ENCODE measurements at places on chromosomes 11 and 22.
A peak's percentile ranks its signal among the peaks of the same experiment; 100 is the strongest.

DNA sequence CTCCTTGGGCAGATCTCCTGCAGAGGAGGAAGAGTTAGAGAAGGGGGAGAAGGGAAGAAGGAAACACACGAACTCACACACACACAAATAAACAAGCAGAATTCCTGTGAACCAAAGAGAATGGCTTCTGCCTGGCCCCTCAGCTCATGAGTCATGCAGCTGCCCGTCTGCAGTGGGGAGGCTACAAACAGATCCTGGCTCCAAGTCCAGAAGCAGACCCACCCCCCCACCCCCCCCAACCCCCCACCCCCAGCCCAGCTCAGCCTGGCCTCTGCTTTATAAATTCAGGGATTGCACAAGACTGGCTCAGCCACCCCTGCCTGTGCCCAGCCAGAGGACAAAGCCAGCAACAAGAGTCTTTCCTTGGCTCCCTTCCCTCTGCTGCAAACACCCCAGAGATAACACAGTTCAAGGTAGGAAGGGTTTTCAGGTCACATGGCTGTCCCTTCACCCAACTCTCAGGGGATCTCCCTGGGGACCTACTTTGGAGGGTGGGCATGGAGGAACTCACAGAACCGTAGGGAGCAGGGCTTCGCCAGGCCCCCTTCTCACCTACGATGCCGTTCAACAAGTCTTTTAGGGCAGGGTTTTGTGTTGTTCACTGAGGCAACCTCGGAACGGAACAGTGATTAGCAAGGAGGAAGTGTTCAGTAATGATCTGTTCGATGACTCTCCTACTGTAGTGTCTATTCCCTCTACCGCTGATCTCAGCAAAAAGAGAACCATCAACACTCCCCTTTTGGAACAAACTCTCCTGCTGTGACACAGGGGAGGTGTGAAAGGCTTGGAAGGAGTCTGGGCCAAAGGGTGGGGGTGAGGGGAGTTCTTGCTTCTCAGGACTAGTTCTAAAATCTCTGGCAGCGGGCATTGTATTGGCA is 35.5 kb downstream of the RPL27A start:
- H3K27me3 ChIP-seq: no peaks in the 10 kb centered on the region
- H3K36me3 ChIP-seq: no peaks in the 10 kb centered on the region

DNA sequence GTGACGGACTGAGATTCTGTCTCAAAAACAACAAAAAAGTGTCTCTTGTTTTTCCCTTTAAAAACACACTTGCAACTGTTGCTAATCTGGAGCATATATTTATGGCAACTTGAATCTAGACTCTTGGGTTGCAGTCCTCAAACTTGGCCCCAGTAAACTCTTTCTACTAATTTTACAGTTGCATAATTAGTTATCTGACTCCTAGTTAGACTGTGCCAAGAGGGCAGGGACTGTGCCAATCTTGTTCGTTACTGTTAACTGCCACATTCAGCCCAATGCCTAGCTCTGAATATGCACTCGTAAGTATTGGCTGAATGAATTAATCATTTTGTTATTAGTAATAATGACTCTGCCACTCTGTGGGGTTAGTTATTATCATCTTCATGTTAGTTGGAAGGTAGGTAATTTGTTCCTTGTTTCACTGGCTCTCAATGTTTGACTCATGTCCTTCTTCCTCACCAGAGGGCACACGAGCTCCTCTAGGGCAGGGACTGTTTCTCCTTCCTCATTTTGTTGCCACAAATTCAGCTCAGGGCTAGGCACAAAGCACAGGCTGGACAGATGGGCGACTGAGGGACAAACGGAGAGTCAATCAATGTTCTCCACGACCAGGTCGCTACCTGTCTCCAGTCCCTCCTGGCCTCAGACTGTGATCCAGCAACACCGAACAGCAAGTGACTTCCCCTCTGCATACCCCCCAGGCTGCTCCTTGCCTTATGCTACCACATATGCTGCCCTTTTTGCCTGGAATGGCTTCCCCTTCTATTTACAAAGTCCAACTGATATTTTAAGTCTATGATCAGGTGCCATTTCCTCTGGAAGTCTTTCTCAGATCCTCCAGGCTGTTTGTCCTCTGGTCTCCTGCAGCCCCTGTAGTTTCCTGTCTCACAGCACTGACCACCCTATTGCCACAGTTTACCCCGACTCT is 9.0 kb downstream of the CLPB start:
- no peak overlapping the region for H3K27ac ChIP-seq
- H3K4me1 ChIP-seq: peaks cover 12% of the 10 kb centered on the region
- no peak for DNase-seq
- no peak overlapping the region for H3K4me3 ChIP-seq
- H3K27me3 ChIP-seq: no peaks in the 10 kb centered on the region

DNA sequence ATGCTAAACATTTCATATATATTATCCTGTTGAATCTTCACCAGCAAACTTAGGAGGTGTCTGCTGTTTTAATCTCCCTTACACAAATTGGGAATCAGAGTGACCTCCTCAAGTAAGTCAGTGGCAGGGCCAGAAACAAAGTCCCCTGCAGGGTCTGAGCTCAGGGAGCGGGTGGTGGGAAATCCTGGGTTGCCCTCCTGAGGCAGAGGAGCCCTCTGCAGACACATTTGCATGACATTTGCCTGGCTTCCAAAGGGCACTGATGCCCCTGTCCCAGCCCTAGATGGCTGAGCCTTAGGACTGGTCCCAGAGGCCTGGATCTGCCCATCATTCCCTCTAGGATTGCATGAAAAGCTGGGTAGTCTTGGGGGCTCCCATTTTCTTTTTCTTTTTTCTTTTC is 2.1 kb upstream of the INPP5J start:
- no peaks in the 10 kb centered on the region for H3K36me3 ChIP-seq
- H3K4me1 ChIP-seq: no peaks in the 10 kb centered on the region
- H3K27me3 ChIP-seq: no peaks in the 10 kb centered on the region
- no peak overlapping the region for H3K4me3 ChIP-seq

- H3K36me3 ChIP-seq: peaks cover 3% of the 10 kb centered on the region
- peak within 1 kb of the TSS; percentile 79 for H3K4me3 ChIP-seq
Observed at GRCh38 chr22:26589845-26590736, at the start of gene TPST2. TSS of gene TPST2 (minus strand) at chr22:26590132. CDS start at chr22:26541630, 48,502 bp downstream.

DNA sequence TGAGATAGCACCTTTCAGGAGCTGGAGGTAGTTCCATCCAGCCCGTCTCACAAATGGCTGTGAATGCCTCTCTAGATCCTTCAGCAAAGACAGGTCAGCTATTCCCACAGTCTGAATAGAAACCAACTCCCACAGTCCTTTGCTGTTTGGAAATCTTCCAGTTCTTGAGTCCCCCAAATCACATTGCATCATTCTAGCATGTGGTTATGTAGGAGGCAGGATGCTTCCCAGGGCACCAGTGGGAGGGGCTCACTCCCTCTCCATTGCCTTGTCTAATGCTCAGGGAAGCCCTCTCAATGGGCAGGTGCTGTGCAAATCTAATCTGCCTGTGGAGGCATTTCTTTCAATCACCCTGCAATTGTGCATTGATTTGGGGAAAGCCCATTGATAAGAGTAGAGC is 14.6 kb downstream of the NAV2 start:
- H3K4me3 ChIP-seq: no peak overlapping the region
- no peaks in the 10 kb centered on the region for H3K27me3 ChIP-seq
- no peak overlapping the region for H3K27ac ChIP-seq
- DNase-seq: no peak

DNA sequence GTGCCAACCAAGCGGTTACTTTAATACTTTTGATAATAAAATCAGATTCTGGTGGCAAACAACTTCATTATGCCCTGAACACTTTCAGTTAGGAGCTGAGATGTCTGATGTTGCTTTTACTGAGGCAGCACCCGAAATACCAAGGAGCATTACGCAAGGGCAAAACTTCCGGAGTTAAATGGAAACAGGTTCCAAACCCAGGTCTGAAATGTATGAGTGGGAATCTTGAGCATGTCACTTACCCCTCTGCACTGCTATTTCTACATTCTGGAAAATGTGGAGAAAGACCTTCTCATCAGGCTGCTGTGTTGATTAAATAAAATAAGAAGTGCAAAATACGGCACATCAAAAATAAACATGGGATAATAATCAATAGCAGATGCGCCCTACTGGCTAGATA is 315.1 kb downstream of the LARGE1 start:
- DNase-seq: no peak
- H3K4me1 ChIP-seq: no peaks in the 10 kb centered on the region
- H3K27me3 ChIP-seq: no peaks in the 10 kb centered on the region
- no peak overlapping the region for H3K27ac ChIP-seq
- no peaks in the 10 kb centered on the region for H3K36me3 ChIP-seq
- no peak overlapping the region for H3K4me3 ChIP-seq

- peaks cover 10% of the 10 kb centered on the region for H3K4me1 ChIP-seq
- no peak within 1 kb of the TSS for H3K27ac ChIP-seq
- peak within 1 kb of the TSS; percentile 33 for H3K4me3 ChIP-seq
Observed at GRCh38 chr11:74311352-74311926, at the start of gene P4HA3. TSS of gene P4HA3 (minus strand) at chr11:74311640. CDS start at chr11:74311611, 29 bp downstream.

DNA sequence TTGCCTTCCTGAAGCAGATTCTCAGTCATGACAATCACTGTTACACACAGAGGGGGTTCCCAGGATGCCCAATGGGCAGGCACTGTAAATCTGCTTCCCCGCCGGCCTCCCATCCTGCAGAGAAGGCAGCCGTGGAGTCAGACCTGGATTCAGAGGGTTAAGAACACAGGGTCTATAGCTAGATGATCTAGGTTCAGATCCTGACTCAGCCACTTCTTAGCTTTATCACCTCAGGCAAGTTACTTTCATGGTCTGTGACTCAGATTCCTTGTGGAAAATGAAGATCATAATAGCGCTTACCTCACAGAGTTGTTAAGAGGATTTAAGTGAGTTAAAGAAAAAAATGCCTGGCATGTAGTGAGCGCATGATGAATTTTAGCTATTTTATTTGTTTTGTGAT is 95.9 kb downstream of the TIMP3 start:
- H3K27ac ChIP-seq: no peak overlapping the region
- no peaks in the 10 kb centered on the region for H3K27me3 ChIP-seq
- DNase-seq: no peak
- no peaks in the 10 kb centered on the region for H3K36me3 ChIP-seq

GRCh38 chr11:33266393-33267215 is 9.4 kb downstream of the HIPK3 start:
- H3K27ac ChIP-seq: no peak overlapping the region
- no peaks in the 10 kb centered on the region for H3K27me3 ChIP-seq
- H3K36me3 ChIP-seq: no peaks in the 10 kb centered on the region

DNA sequence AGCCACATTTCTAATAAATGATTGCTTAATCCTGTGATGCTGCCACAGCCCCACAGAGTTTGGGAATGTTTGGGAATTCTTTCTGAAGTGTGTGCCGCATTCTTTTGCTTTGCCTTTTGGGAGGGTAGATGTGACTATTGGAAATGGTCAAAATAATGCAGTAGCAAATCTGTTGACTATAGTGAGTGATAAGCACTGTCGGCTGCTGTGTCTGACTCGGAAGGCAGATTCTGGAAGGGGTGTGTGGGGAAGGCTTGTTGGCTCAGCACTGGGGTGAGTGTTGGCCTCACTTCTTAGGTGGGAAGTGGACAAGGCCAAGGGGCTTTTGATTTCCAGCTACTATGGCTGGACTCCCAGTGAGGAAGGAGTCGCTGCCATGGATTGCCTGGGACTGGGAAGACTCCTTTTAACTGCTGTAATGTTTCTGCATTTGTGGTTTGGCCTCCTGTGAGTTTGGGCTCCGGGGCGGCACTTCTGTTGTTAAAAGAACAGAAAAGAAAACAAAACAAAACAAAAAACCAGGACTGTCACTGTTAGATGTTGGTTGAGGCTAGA is 20.1 kb downstream of the ZBTB16 start:
- H3K27me3 ChIP-seq: no peaks in the 10 kb centered on the region
- DNase-seq: no peak
- no peak overlapping the region for H3K4me3 ChIP-seq
- no peak overlapping the region for H3K27ac ChIP-seq
- H3K36me3 ChIP-seq: no peaks in the 10 kb centered on the region
- H3K4me1 ChIP-seq: peaks cover 78% of the 10 kb centered on the region

DNA sequence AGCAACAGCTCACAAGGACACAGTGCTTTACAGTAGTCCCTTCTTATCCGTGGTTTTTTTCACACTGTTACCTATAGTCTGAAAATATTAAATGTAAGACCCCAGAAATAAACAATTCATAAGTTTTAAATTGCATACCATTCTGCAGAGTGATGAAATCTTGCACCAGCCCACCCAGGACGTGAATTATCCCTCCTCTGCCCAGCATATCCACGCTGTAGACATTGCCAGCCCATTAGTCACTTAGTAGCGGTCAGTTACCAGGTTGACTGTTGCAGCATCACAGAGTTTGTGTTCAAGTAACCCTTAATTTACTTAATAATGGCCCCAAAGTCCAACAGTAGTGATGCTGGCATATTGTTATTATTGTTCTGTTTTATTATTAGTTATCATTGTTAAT is 3.6 kb downstream of the CLTCL1 start:
- H3K4me1 ChIP-seq: peaks cover 21% of the 10 kb centered on the region
- no peak overlapping the region for H3K4me3 ChIP-seq
- no peak overlapping the region for H3K27ac ChIP-seq
- H3K27me3 ChIP-seq: peaks cover 14% of the 10 kb centered on the region

DNA sequence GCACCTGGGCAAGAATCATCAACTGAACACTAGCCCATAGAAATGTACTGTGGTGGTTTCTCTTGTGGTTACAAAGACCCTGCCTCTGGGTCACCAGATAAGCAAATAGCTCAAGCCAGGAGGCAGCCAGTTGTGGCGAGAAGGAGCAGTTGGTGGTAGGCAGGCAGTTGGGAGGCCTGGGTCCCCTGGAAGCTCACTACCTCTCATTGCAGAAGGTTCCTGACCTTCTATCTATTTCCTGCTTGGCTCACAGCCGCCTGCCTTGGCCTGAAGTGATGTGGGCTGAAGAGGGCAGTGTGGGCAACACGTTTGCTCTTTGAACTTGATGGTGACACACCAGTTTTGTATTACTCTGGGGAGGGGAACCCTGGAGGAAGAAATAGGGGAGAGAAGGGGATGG is 34.7 kb downstream of the NECTIN1 start:
- no peaks in the 10 kb centered on the region for H3K27me3 ChIP-seq
- H3K4me3 ChIP-seq: no peak overlapping the region
- H3K27ac ChIP-seq: no peak overlapping the region
- H3K36me3 ChIP-seq: no peaks in the 10 kb centered on the region

- no peaks in the 10 kb centered on the region for H3K4me1 ChIP-seq
- H3K27ac ChIP-seq: no peak overlapping the region
- no peaks in the 10 kb centered on the region for H3K36me3 ChIP-seq
- no peaks in the 10 kb centered on the region for H3K27me3 ChIP-seq
- H3K4me3 ChIP-seq: no peak overlapping the region
Observed at GRCh38 chr22:44855855-44856254, 103.5 kb downstream of the ARHGAP8 start.

- no peak overlapping the region for H3K4me3 ChIP-seq
- peaks cover 26% of the 10 kb centered on the region for H3K36me3 ChIP-seq
- DNase-seq: no peak
Observed at GRCh38 chr22:44188986-44189630, 8.4 kb downstream of the PARVG start.

DNA sequence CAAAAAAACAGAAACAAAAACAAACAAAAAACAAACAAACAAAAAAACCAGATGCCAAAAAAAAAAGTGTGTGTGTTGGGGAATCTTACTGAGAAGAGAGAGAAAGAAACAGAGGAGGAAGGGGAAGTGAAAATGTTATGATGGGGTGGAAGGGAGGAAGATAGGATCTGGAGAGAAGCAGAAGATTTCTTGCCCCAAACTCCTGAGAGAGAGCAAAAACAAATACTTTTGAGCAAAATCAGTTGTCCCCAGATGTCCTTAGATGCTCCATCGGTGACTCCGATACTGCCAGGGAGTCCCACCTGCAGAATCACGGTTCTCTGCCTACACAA is 19.9 kb upstream of the GRAMD1B start:
- no peaks in the 10 kb centered on the region for H3K27me3 ChIP-seq
- no peak for DNase-seq
- peaks cover 5% of the 10 kb centered on the region for H3K4me1 ChIP-seq
- H3K27ac ChIP-seq: no peak overlapping the region
- no peak overlapping the region for H3K4me3 ChIP-seq

All from CD4-positive, alpha-beta T cell (primary cell).